ENCODE measurements at places on chromosomes 7 and 10.

DNA sequence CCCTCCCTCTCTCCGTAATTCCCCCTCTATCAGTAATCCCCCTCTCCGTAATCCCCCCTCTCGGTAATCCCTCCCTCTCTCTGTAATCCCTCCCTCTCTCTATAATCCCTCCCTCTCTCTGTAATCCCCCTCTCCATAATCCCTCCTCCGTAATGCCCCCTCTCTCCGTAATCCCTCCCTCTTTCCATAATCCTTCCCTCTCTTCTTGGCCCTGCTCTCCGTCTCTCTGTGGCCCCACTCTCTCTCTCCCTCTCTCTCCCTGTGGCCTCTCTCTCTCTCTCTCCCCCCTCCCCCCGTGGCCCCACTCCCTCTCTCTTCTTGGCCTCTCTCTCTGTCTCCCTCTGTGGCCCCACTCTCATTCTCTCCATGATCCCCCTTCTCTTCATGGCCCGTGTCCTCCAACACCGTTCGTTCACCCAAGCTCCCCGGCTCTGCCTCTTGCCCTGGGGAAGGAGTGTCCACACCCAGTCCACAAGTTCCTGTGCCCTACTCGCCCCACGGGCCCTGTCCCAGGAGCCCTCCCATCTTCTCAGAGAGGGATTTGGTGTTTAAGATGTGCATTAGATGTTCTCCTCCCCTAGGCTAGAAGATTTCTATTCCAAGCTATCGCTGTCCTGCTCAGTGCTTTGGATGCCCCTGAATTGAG, 19.8 kb downstream of the SHH start:
- DNase-seq, result no peak

- DNase-seq, result no peak
These were observed 8.4 kb downstream of the BNIP3 start for GRCh38 chr10:131973160-131973951.

DNA sequence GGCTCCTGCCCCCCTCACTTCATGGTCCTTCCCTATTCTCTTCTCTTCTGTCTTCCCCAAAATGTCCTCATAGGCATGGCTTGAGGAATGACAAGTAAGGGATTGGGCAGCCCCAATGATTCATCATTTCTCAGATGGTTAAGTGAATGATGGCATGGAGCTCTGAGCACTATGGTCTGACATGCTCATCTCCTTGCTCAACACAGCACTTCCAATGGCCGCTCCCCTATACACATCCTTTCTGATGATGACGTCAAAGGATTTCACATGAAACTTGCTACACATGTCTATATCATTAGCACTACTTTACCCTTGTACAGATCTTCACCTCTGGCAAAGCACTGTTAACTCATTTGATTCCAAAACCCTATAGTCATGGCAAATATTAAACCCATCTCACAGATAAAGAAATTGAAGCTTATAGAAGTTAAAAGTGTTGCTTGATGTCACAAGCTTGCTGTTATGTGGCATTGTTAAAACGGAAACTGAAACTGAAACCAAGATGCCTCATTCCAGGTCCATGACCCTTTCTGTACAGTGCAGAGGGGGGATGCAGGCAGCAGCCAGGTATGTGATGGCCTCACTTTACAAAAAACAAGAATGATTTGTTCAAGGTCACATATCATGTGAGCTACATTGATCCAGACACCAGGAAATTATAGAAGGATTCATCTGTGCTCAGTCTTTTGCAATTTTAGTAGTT, 90.0 kb upstream of the PLXNA4 start:
- DNase-seq, result no peak

DNA sequence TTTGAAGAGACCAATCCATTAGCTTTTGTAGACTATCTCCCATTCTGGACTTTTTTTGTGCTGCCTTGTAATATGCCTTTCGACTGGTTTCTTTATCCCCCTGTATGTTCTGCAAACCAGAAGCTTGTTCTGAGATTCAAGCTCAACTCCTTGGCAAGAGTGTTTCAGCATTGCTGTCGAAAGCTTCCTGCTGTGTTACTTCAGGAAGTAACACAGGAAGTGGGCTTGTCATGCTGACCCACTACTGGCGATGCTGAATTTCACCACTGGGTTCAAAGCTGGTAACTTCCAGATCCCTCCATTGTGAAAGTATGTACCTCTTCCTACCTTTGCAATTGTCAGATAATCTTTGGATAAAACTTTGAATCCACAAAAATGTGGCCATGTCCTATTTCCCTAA, 57.9 kb upstream of the INSYN2A start:
- DNase-seq, result no peak

DNA sequence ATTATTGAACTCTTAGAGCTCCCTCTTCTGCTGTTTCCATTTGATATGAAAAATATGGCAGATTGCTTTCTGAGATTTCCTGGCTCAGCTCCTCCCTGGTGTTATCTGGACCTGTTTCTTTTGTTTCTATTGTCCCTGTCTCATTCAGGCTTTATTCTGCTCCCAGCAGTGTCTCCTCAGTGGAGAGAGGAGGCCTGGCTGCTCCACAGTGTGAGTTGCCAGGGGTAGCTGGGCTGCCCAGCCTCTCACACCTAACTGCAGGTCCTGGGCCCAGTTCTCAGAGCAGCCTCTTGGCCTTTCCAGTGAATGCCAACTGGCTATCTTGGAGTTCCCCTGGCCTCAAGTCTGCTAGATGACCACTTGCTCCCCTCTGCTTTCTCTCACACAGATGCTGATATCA, 127.0 kb downstream of the VPS41 start:
- no peak for DNase-seq

GRCh38 chr7:55306331-55306730, 58.8 kb upstream of the LANCL2 start:
- DNase-seq, result no peak

DNA sequence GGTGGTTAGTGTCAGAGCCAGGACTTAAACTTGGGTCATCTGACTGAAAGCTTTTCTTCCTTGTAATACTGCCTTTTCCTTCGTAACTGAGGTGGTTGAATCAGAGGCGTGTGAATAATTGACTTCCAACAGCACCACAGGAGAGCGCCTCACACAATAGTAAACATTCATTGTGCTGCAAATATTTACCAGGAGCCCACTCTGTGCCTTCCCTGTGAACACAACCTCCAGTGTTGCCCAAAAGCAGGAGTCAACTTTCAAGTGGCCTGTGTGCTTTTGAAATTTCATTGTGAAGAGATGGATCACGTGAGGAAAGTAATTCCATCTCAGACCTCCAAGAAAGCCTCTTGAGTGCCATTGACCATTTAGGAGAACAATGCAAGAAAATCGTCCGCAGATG, 60.2 kb downstream of the ADRA2A start:
- no peak for DNase-seq

- no peak for DNase-seq
These were observed 500.1 kb downstream of the GATA3 start for GRCh38 chr10:8554574-8554973.

DNA sequence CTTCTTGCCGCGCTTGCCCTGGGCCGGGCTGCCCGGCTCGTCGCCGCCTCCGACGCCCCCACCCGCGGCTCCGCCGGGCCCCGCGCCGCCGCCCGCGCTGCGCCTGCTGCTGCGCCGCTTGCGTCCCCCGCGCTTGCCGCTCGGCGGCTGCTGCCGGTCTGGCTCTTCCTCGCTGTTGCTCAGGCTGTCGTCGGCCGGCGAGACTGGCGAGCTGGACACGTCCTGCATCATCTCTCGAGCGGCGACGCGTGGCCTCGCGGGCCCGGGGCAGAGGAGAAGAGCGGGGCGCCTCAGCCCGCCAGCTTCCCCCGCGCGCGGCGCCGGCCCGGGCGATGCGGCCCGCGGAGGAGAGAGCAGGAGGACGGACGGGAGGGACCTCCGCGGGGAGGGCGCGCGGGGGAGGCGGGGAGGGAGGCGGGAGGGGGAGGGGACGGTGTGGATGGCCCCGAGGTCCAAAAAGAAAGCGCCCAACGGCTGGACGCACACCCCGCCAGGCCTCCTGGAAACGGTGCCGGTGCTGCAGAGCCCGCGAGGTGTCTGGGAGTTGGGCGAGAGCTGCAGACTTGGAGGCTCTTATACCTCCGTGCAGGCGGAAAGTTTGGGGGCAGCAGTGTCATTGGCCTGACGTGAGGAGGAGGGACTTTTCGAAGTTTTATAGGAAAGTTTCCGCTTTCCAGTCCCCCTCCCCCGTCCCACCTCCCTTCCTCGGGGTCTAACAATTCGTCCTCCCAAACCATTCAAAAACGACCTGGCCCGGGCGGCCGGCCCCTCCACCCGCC, at the start of gene TWIST1:
TWIST1 (minus strand) TSS at position 546 of the 779 bp plus-strand sequence; CDS start at position 231, 315 bp downstream.
- no peak for DNase-seq

Measured in erythroblast (primary cell).